Pancreas (tissue), 10 donors: ENCODE measurements at places on chromosomes 4 and X. TPM values are rescaled to one million over a fixed set of nuclear protein-coding genes. Genes with fewer than 3 reads are reported as not detected.

DNA sequence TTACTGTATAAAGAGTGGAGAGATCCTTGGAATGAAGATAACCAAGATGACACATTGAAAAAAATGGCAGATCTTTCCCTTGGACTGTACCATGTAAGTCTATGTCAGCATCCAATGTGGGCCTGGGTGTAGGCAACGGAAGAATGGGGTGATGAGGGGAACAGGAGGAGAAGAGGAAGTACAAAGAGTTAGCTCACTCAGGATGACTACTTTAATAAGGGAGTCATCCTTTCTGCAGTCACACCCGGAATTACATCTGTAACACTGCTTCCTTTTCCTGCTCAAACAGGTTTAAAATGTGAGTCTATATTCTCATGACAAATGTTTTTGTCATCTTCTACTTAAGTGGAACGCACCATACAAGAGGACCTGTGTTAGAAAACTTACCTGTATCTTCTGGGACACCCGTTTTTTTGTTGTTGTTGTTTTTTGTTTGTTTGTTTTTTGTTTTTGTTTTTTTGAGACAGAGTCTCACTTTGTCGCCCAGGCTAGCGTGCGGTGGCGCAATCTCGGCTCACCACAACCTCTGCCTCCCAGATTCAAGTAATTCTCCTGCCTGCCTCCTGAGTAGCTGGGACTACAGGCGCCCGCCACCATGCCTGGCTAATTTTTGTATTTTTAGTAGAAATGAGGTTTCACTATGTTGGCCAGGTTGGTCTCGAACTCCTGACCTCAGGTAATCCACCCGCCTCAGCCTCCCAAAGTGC lies 18.0 kb downstream of the HPSE start:
- no peak for DNase-seq
- H3K27me3 ChIP-seq = no peaks in the 10 kb centered on the region
- no peaks in the 10 kb centered on the region for H3K36me3 ChIP-seq
- no peaks in the 10 kb centered on the region for H3K4me1 ChIP-seq
- no peak overlapping the region for H3K4me3 ChIP-seq

DNA sequence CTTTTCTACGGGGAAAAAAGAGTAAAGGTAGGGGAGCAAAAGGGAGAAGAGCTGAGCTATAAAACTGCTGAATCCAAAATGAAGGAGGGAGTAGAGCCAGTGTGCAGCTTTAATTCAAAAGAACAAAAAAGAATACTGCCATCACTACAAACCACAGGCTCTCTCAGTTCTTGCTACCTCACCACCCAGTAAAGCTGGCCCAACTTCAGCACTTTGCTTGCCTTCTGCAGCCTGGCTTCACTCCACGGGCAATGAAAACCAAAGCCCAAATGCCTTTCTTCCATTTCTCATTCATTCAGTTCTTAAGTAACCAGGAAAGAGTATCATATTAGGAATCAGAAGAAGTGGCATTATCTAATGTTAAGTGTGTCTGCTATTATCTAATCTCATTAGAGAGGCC lies 376.8 kb downstream of the BCOR start:
- H3K27ac ChIP-seq = no peak overlapping the region
- H3K4me1 ChIP-seq = no peaks in the 10 kb centered on the region
- H3K27me3 ChIP-seq = no peaks in the 10 kb centered on the region
- no peak overlapping the region for H3K4me3 ChIP-seq
- H3K36me3 ChIP-seq = no peaks in the 10 kb centered on the region

RTL9 gene
- 0.05 TPM for polyA plus RNA-seq

GRCh38 chr4:153509724-153510123 lies 43.6 kb downstream of the TMEM131L start:
- no peaks in the 10 kb centered on the region for H3K36me3 ChIP-seq
- H3K27ac ChIP-seq = peak overlapping the region; percentile 31
- DNase-seq = no peak
- H3K27me3 ChIP-seq = no peaks in the 10 kb centered on the region
- no peak overlapping the region for H3K4me3 ChIP-seq

- H3K4me1 ChIP-seq = peaks cover 72% of the 10 kb centered on the region
- peak; percentile 85 for DNase-seq
- no peaks in the 10 kb centered on the region for H3K27me3 ChIP-seq
- H3K27ac ChIP-seq = peak overlapping the region; percentile 79
- no peaks in the 10 kb centered on the region for H3K36me3 ChIP-seq
- peak overlapping the region; percentile 19 for H3K4me3 ChIP-seq
Measured at GRCh38 chr4:76208005-76208765, 5.4 kb downstream of the SCARB2 start.

DNA sequence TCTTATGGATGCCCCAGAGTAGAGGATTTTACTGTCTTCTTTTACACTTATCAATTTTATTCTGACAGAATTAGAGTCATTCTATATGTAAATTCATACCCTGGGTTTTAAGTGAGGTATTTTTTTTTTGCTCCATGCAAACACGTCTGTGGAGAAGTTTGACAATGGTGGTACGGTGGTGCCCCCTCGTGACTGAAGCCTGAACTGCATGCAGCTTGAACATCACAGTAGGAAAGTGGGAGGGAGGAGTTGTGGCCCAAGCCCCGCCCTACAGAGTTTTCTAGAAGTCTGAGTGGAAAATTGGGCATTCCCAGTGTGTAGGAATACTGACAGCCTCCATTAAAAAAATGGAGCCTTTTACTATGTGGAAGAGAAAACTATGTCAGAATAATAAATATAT lies 73.3 kb upstream of the RAB40AL start:
- no peaks in the 10 kb centered on the region for H3K4me1 ChIP-seq
- no peak overlapping the region for H3K27ac ChIP-seq
- peak; percentile 81 for DNase-seq
- no peaks in the 10 kb centered on the region for H3K27me3 ChIP-seq
- H3K36me3 ChIP-seq = no peaks in the 10 kb centered on the region
- H3K4me3 ChIP-seq = no peak overlapping the region

DNA sequence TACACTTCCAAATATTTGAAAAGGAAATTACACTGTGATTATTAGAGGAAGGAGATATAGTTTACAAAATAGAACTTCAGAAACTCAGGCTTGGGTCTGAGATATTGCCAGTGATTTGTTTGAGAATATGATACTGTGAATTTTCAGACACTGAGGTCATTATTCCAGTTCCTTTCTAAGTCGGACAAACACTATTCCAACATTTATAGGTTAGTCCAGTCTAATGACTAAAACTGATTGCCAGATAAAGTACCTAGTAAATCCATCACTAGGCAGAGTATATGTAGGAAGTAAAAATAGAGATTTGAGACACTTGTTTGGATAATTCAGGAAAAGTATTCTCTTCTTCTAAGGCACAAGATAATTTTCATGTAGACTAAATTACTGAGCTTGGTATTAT lies 13.2 kb downstream of the MTTP start:
- H3K36me3 ChIP-seq = no peaks in the 10 kb centered on the region
- no peaks in the 10 kb centered on the region for H3K4me1 ChIP-seq
- DNase-seq = no peak
- H3K27me3 ChIP-seq = no peaks in the 10 kb centered on the region

PDZD4 gene
- 8.4 TPM for polyA plus RNA-seq

DNA sequence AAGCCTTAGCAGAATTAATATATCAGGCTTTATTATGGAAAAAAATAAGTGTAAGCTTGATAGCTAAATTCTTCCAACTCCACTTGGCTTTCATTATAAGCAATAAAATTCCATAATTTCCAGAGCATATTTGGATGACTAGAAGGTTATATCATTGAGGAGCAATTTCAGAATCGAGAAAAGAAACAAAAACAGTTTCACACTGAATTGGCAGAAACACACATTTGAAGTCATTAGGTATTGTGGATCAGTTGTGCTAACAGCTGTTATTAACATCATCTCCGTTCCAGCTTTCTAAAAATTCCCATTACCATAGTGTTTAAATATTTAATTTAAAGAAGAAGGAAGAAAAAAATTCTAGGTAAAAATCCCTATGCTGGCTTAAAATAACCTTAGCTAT lies 92.6 kb downstream of the ANTXR2 start:
- no peak overlapping the region for H3K4me3 ChIP-seq
- H3K4me1 ChIP-seq = no peaks in the 10 kb centered on the region
- no peak overlapping the region for H3K27ac ChIP-seq
- no peaks in the 10 kb centered on the region for H3K27me3 ChIP-seq

GRCh38 chr4:183139972-183140570 lies 41.0 kb downstream of the WWC2 start:
- H3K27me3 ChIP-seq = no peaks in the 10 kb centered on the region
- H3K4me1 ChIP-seq = peaks cover 9% of the 10 kb centered on the region
- no peak for DNase-seq
- no peaks in the 10 kb centered on the region for H3K36me3 ChIP-seq
- H3K27ac ChIP-seq = no peak overlapping the region

DNA sequence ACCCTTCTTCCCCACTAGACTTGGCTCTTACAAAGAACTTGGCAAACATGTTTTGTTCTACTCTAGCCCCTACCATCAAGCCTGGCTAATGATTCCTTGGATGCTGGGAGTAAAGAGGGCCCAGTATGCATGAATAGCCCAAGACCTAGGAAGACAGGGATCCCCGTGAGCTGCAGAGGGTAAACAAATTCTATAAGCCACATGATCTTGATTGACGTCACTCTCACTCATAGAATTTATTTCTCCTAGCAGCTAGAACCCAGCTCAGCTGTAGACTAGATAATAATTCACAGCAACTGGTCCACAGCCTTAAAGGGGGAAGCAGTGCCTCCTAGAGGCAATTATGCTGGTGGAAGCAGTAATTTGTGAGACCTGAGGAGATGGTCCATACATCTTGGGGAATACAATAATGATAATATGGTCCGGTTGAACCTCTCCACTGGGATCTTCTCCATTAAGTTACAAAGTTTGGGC lies 16.1 kb upstream of the USO1 start:
- no peak overlapping the region for H3K27ac ChIP-seq
- H3K4me1 ChIP-seq = no peaks in the 10 kb centered on the region
- no peaks in the 10 kb centered on the region for H3K36me3 ChIP-seq
- no peaks in the 10 kb centered on the region for H3K27me3 ChIP-seq
- no peak for DNase-seq

CPE gene
- 547 TPM for polyA plus RNA-seq

- no peaks in the 10 kb centered on the region for H3K36me3 ChIP-seq
- H3K27me3 ChIP-seq = no peaks in the 10 kb centered on the region
- no peak overlapping the region for H3K4me3 ChIP-seq
- no peak overlapping the region for H3K27ac ChIP-seq
- no peak for DNase-seq
Measured at GRCh38 chrX:148043271-148043855, 62.2 kb downstream of the FMR1NB start.

GRCh38 chrX:132563976-132564375 lies 75.1 kb upstream of the MBNL3 start:
- no peaks in the 10 kb centered on the region for H3K36me3 ChIP-seq
- H3K27me3 ChIP-seq = no peaks in the 10 kb centered on the region
- no peak for DNase-seq
- no peak overlapping the region for H3K27ac ChIP-seq
- no peaks in the 10 kb centered on the region for H3K4me1 ChIP-seq

DNA sequence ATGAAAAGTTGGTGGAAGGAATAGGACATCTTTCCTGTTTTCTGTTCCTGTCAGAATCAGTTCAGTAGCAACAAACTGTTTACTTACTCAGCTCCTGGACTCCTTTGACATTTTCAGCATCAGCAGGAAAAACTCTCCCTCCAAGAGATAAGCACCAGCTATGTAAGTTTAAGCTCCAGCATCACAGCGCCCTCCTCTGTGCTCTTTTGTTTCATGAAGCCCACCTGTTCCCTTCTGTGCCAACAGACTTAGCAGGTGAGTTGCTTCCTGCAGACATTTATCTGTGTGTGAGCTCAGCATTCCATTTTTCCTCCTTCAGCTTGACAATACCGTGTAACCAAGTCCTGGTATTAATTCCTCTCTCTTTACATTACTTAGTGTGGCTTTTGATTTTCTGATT lies 644.1 kb upstream of the AGA start:
- H3K4me1 ChIP-seq = no peaks in the 10 kb centered on the region
- no peaks in the 10 kb centered on the region for H3K27me3 ChIP-seq
- DNase-seq = no peak
- H3K4me3 ChIP-seq = no peak overlapping the region
- H3K27ac ChIP-seq = no peak overlapping the region

- no peak overlapping the region for H3K4me3 ChIP-seq
- DNase-seq = no peak
- no peaks in the 10 kb centered on the region for H3K4me1 ChIP-seq
- H3K27me3 ChIP-seq = no peaks in the 10 kb centered on the region
- H3K27ac ChIP-seq = no peak overlapping the region
Measured at GRCh38 chr4:18138076-18138665, 116.6 kb upstream of the LCORL start.

DNA sequence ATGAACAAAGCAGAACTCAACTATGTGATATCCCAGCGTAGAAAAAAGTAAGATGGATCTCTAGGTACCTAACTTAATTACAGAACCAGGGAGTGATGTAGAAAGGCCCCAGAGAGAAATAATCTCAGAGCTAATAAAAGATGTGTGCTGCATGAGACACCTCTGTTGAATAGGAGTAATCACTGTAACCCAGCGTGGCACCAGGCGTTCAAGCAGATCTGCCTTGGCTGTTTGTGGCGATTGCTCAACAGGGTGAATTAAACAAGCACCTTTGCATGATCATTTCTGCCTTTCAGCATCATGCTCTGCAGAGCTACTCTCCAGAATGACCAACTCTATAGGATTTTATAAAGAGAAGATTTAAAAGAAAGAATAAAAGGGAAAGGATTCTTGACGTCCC lies 81.7 kb upstream of the KCNIP4 start:
- no peaks in the 10 kb centered on the region for H3K4me1 ChIP-seq
- no peak for DNase-seq
- H3K27ac ChIP-seq = no peak overlapping the region
- no peaks in the 10 kb centered on the region for H3K27me3 ChIP-seq
- H3K36me3 ChIP-seq = no peaks in the 10 kb centered on the region

GRCh38 chrX:24201216-24201615 lies 51.7 kb downstream of the ZFX start:
- H3K4me3 ChIP-seq = no peak overlapping the region
- peaks cover 32% of the 10 kb centered on the region for H3K4me1 ChIP-seq
- no peaks in the 10 kb centered on the region for H3K27me3 ChIP-seq
- no peaks in the 10 kb centered on the region for H3K36me3 ChIP-seq

DNA sequence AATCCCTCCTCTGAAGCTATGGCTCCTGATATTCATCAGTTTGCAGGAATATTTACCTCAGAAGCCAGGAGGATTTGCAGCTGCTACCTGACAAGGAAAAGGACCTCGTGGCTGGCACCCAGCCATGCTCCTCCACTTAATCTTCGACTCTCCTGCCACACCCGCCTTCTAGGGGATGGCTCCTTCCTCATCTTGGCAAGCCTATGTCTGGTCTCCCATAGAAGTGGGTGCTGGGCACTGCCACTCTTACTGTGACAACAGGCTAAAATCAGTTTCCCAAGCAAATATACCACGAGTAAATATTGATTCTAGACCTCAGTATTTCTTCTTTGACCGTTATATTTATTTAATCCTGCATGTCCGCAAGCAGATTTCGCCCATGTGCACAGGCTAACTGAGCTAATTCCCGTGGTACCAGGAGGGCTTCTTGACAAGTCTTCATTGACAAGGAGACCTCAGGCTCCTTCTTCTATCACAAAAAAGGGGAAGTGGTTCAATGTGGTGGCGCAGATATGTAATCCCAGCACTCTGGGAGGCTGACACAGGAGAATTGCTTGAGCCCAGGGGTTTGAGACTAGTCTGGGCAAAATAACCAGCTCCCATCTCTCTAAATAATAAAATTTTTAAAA lies 52.6 kb upstream of the DCTD start:
- H3K4me3 ChIP-seq = no peak overlapping the region
- H3K36me3 ChIP-seq = no peaks in the 10 kb centered on the region
- H3K27me3 ChIP-seq = no peaks in the 10 kb centered on the region
- no peaks in the 10 kb centered on the region for H3K4me1 ChIP-seq
